ENCODE measurements at places on chromosomes 3 and 15. TPM values are rescaled to one million over a fixed set of nuclear protein-coding genes. Genes with fewer than 3 reads are reported as not detected.

DNA sequence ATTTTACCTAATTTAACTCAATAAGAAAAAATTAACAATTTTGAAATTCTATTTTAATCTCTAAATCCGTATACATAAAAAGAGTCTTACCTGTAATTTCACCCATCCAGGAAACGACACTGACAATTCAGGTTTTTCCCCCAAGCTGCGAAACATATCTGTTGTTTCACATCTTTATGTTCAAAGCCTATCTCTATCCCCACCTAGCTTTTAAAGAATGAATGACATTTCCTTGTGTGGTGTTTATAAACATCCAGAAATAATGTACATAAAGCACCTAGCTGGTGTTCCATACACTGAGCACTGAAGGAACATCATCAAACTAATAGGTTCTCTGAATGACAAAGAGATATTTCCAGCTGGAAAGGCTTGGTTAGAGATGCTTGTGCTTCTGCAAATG, 867.8 kb downstream of the SQOR start:
- DNase-seq = no peak

DNA sequence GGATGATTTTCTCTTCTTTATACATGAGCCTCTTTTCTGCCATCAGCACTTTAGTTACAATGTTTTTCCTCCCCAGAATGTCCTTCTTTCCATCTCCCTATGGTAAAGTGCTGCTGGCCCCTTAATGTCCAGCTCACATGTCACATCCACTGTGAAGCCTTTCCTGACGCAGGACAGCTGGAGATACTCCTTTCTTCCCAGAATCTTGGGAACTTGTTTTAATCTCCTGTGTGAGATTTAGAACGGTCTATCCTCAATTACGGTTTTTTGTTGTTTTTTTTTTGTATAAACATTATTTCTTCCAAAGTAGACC, 147.7 kb upstream of the TSC22D2 start:
- DNase-seq = no peak

DNA sequence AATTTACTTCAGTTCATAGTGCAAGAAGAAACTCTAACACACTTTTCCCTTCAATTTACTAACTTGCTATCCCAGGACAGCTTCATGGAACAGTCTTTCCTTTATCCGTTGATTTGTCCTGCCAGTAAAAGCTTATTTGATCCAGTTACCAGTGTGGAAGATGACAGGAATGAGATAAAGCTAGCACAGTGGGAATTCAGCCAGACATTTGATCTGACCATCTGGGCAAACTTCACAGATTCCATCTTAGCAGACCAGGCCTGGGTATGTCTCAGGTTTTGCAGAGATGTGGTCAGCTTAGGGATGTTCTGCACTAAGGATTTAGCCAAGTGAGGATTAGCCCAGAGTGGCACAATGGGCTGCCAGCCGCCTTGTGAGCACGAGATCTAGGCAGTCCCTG, 19.7 kb downstream of the CEMIP start:
- DNase-seq = no peak

- DNase-seq = no peak
Measured at GRCh38 chr3:143565951-143566350, 282.3 kb downstream of the SLC9A9 start.

GRCh38 chr15:64110950-64111678, 15.3 kb downstream of the SNX1 start:
- no peak for DNase-seq

DNA sequence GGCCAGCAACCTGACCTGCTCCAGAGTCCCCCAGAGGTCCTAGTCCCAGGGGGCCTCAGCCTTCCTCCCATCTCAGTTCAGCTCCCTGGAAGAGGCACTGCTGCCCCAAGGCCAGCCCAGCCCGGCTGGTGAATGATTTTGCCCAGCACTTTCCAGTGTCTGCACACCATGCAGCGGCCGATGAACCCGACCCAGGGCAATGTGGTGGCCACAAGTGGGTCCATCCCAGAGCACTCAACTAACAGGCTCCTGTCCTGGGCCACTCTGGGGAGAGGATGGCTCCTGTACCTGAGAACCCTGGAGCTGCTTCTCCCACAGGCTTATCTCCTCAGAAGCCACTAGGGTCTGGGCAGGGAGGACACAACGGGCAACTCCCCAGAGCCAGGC, 39.2 kb downstream of the PTPN23 start:
- no peak for DNase-seq

DNA sequence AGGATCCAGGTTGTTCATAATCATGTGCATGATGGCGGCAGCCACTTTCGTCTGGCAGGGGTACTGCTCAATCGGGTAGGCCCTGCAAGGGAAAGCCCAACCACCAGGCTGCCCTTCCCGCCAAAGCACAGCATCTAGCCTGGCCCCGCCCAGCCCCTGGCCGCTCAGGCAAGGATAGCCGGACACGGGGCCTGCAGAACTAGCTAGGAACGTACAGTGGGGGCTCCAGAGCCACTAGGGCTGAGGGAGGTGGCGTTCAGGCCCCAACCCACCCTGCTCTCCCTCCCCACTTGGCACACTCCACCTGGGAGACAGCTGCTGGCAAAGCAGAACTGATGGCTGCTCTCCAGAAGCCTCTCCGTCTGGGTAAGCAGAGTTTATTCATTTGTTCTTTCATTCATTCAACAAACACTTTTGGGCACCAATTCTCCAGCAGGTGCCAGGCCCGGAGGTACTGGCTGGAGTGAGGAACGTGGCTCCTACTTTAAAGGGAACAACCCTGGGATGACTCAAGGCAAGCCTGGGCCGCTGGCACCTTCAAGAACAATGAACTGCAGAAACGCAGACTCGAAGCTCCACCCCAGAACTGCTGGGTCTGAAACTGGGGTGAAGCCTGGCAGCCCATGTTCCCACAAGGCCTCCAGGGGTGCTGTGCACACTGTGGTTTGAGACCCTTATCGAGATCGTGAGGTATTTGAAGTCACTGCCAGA, 7.8 kb downstream of the UROC1 start:
- no peak for DNase-seq

DNA sequence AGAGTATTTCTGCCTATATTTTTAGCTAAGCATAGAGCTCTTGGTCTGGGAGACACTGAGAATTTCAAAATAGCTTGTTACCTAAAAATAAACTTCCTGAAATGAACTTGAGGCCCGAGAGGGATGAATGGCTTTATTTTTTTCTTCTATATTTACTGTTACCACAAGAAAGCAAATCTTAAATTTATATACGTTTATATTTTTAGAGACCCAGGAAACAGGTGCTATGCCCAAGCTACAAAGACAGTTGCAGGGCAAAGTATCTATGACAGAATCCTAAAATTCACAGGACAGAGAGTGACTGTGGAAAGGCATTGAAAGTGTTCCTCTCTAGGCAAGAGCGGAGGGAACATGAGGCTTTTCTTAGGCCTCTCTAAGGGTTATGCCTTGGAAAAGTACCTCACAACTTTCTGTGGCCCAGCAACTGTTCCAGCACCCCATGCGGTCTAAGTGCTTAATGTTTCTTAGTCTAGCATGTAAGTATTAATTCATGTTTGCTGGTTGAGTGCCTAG, 36.5 kb downstream of the TGFBR2 start:
- DNase-seq = no peak

DNA sequence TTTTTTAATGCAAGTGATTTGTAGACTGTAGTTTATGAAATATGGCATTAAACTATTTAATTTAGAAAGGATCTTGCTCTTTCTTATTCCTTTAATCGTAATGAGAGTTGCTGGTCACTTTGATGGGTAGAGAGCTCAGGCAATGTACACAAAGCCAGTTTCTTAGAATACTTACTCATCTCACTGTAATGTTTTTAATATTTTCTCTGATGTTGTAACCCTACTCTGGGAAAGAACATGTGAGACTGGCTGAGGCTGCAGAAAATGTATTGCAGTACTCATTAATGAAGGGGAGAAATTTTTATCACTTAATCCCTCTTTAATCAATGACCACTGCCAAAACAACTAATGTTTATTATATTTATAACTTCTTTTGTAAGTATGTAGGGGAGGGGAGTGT, 479.4 kb upstream of the KCNMB2 start:
- DNase-seq = no peak

- no peak for DNase-seq
Measured at GRCh38 chr3:114454551-114455251, 160.9 kb downstream of the TIGIT start.

GRCh38 chr15:83850015-83850414, 196.1 kb downstream of the ADAMTSL3 start:
- no peak for DNase-seq

DNA sequence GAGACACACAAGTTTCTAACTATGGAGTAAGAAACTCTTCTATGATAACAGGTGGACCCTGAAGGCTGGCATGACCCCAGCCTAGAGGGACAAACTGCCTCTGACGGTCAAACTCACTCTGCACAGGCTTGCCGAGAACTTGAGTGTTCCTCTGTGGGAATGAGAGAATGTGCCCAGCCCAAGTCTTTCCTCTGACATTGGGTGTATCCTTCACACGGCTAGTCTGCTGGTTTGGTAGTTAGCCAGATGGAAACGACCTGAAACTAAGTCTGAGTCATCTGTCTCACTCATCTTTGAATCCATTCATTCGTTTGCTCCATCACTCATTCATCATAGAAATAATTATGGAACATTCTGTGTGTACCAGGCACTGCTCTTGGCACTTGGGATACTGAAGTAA, 198.4 kb downstream of the ATP10A start:
- DNase-seq = no peak

DNA sequence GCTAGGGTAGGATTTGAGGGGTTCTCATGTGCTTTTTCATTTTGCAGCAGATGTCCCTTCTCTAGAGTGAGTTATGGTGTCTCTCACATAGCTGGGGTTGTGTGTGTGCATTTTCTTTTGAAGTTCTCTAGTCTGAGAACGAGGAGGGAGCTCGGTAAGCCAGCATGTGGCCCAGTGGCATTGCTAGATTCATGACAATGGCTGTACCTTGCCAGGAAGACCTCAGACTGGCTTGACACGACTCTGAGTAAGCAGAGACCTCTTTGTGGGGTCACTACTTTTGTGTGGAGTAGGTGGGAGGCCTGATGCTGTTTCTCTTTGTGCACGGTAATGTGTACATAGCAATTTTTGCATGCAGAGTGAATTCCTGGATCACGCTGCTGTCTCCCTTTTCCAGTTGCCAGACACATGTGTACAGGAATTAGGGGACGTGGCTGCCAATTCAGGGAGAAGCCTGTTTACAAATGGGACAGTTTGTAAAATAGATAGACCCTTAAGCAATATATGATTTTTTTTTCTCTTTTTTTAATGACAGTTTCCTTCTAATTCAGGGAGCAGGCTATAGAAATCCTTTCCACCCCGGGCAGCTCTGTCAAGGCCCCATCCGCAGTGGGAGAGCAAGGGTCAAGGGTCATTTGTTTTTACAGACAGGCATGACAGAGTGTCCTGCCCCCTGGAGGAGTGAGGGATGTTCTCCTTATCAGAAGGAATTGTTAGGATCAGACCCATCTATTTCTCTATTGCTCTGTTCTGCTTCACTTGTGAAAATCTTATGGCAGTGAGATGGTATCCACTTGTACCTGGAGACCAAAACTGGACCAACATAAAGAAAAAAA, 4.6 kb downstream of the CACNA1D start:
- DNase-seq = no peak

GRCh38 chr3:194014756-194015155, 121.2 kb upstream of the HES1 start:
- DNase-seq = no peak

DNA sequence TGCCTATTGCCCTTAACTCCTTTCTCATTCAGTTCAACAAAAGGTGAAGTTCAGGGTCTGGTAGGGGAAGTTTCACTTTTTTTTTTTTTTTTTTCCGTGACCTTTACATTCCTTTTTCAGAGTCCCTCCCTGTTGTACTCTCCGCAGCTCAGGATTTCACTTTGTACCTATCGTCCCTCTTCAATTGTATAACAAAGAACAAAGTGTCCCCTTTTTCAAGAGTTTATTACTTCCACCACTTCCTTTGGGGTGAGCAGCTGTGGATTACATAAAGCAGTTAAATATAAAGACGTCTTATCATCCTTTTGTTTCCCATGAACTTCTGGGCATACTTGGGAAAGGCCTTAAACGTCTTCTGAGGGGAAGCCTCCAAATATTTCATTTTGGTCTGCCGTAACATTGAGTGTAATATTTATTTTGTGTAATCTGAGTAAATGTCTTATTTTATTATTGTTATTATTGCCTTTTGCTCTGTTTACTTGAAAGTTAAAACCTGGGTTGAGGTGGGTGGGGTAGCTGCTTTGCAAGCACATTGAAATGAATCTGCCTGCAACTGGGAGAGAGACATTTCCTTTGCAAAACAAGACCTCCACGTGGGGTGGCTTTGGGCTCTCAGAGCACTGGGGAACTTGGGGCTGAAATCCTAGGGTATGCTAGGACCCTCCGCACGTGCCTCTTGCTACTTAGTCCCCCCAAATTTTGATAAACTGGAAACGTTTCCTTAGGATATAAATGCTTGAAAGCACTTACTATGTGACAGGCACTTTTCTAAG, 169.4 kb downstream of the MCTP2 start:
- DNase-seq = no peak

- DNase-seq = no peak
Measured at GRCh38 chr3:66538390-66538789, 37.6 kb upstream of the LRIG1 start.

GRCh38 chr15:76979331-76979925, 15.5 kb upstream of the PSTPIP1 start:
- no peak for DNase-seq

GRCh38 chr15:34783431-34783830, 11.9 kb downstream of the ACTC1 start:
- no peak for DNase-seq

DNA sequence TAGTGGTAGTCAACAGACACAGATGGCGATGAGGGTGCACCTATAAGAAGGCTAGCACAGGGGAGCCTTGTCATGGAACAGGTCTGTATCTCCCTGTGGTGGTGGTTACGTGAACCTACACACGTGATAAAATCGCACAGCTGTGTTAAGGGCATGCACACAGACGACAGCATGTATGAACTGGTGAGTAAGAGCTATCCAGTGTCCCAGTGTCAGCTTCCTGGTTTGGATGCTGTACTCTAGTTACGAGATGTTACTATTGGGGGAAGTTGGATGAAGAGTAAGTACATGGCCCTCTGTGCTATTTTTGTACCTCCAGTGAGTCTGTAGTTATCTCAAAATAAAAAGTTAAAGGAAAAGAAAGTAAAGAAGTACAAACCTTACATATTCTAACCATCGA, 38.2 kb downstream of the MTMR10 start:
- DNase-seq = no peak

- no peak for DNase-seq
Measured at GRCh38 chr3:108295421-108296175, 750 bp upstream of the HHLA2 start.

- no peak for DNase-seq
Measured at GRCh38 chr3:175355801-175356335, 496.7 kb downstream of the NAALADL2 start.

DNA sequence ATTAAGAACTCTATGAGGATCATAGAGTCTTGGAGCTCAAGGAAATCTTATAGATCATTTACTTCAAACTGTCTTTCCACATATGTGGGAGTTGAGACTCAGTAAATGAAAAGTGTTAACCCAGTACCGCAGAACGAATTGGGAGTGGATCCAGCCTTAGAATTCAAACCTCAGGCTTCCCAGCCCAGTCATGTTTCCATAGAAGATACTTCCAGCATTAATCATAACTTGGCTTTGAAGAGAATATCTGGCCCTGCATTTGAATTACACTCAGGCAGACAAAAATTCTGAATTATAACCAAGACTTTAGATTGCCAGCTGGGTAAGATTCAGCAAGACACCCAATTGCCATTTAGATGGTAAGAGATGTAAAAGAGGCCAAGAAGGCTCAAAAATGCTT, 972.0 kb downstream of the TUSC7 start:
- DNase-seq = no peak

CXCR6 gene
- polyA plus RNA-seq = 0.28 TPM

ZNF660 gene
- polyA plus RNA-seq = 4.1 TPM

ZNF35 gene
- polyA plus RNA-seq = 6.4 TPM

CNTN3 gene
- 4.9 TPM for polyA plus RNA-seq

PLAAT1 gene
- polyA plus RNA-seq = 24.4 TPM

FBN1 gene
- polyA plus RNA-seq = 168 TPM

ADAM10 gene
- 80.6 TPM for polyA plus RNA-seq

HHLA2 gene
- not detected for polyA plus RNA-seq
